Omental fat pad (tissue), 4 donors: ENCODE measurements at places on chromosomes 3 and 15.
A peak's percentile ranks its signal among the peaks of the same experiment; 100 is the strongest.

DNA sequence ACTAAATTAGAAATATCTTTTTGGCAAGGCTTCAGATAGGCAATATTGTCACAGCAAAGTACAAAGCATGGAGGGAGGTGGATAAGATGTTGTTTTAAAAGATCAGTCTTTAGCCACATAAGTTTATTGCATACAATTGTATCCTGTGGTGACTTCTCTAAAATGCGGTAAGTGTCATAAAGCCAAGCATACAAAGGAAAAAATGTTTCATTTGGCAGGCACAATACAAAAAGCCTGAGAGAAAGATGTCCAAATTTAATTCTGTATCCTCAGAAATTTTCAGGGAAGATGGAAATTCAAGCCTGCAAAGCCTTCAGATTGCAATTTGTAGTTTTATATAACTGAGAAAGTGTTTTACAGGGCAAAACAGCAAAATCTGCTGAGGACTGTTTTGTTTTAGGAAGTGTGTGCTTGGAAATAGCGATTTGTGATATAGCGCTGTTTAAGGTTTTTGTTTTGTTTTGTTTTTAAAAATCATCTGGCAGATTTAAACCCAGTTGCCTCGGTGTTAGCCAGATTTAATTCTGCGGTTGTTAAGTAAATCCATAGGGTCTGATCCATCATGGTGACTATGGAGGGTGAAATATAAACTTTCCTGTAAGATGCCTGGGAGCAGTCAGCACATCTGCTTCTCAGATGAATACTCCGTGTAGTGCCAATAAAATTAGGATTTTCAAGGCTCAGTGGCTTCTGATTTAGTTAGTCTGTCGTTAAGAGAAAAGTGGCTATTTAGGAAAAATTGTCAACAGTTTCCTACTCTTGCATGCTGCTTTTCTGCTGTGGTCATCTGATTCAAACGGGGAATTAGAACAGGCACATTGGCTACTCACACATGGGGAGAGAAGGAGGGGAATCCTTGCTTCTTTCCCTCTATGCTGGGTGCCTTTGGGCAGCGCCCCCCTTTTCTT is 8.0 kb downstream of the KAT2B start:
- no peak for DNase-seq

DNA sequence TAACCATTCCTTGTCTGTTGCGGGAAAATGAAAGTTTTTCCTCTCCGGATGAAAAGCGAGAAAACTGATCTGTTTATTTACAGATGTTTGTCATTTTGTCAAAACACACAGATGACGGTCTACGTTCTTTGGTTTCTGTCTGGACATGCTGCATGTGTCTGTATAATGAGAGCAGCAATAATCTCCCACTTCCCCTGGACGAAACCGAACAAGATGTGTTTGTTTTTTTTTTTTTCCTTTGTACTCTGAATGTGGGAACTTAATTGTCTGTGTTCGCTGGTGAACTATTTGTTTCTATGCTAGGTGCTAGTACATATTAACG is 33.6 kb downstream of the PTPRG start:
- no peak for DNase-seq

DNA sequence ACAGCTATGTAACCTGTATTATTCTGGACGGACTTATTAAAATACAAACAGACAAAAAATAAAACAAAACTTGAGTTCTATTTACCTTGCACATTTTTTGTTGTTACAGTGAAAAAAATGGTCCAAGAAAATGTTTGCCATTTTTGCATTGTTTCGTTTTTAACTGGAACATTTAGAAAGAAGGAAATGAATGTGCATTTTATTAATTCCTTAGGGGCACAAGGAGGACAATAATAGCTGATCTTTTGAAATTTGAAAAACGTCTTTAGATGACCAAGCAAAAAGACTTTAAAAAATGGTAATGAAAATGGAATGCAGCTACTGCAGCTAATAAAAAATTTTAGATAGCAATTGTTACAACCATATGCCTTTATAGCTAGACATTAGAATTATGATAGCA is 17.1 kb downstream of the LMOD3 start:
- no peak for DNase-seq

DNA sequence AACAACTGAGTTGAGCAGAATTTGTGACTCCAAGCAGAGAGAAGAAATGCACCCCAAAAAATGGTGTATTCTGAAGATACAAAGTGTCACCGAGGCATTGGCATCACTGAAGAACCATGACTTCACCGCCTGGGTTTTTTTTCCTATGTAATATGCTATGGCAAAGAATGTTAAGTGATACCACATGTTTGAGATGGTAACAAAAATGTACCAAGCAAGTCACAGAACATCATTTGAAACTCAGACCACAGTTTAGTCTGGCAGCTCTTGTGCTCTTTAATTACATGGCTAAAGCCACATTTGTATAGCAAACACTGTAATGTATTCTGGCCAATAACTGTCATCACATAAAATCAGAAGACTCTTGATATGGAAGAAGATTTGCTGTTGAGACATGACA is 323.5 kb downstream of the ULK4 start:
- DNase-seq: no peak

GRCh38 chr3:195596765-195597171 is 13.0 kb upstream of the APOD start:
- no peak for DNase-seq

DNA sequence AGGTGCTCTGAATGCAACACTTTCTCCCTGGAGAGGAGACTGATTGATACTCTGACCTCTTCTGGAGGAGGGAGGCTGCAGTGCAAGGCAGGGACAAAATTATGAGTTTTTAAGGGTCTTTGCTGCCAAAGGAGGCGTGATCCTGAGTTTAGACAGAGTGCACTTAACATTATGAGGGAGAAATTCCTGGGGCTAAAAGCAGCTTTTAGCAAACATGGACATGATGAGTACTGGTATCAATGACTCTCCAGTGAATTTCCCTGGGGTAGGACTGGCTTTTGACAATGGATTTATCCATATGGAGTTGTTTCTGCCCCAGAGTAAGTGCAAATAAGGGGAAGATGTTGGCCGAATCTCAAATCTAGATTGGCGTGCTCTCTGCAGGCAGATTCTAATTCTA is 133.1 kb downstream of the THSD4 start:
- no peak for DNase-seq

DNA sequence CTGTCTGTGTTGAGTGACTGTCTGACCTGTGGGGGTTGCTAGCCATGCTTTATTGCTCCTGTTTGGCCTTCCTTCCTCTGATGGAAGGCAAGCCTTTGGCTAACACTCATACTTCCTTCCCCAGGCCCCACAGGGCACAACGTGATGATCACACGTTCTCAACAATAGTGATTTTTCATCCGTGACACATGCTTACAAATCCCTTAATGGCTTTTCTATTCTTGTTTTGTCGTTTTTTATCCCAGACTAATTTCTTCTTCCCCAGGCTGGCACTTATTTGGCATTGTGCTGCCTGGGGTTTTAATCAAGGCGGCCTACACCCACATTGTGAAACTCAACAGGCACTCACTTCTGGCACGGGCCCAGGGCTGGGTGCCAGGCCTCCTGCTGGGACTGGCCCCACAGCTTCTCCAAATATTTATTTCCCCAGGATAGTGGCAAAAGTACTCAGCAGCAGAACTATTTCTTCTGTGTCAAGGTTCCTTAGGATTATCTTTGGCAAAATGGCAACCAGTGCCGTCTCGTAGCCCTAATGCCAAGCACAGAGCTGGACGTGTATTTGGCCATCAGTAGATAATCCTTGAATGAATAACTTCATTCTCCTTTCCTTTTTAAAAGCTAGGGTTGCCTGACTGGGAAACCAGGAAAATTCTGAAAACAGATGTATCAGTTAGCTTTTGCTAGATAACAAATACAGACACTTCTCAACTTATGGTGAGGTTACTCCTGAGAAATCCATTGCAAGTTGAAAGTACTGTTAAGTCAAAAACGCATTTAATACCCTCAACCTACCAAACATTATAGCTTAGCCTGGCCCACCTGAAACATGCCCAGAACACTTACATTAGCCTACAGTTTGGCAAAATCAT is 30.6 kb downstream of the CMTM7 start:
- peak; percentile 70 for DNase-seq

GRCh38 chr3:12964711-12965612 is 108.3 kb downstream of the IQSEC1 start:
- no peak for DNase-seq

DNA sequence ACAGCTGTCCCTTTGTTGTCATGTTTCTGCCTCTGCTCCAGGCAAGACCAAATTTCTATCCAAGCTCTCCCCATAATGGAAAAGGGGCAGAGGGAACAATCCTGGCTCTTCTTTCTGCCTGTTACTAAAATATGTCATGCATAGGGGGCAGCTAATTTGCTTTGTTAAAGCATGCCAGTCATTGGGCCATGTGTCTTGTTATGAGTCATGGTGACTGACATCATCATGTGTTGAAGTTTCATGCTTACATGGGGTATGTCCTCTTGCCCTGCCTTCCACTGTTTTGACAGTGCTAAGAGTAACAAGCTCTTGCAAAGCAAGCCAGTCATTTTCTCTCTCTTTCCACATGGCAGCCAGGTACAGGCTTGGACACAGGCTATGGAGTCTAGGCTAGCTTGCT is 268.9 kb downstream of the GABRB3 start:
- no peak for DNase-seq

- no peak for DNase-seq
Measured at GRCh38 chr3:46021516-46021915, 5.8 kb downstream of the XCR1 start.

GRCh38 chr15:89007989-89008388 is 80.3 kb upstream of the ABHD2 start:
- no peak for DNase-seq

DNA sequence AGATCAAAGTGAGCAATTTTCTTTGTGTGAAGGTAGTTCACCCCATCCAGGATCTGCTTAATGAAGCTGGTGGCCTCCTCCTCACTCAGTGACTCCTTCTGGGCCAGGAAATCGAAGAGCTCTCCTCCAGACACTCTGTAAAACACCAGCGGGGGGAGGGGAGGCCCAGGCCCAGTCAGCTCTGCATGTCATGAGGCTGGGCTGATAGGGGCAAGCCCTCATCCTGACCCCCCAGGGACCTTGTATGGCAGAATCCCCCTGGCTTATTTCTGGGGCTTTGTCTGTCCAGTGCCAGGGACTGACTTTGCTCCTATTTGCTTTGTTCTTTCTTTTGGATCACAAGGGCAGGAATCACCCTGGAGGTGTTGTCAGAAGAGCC is 74.9 kb downstream of the DAPK2 start:
- DNase-seq: no peak

- no peak for DNase-seq
Measured at GRCh38 chr15:82858932-82859331, 49.5 kb downstream of the WHAMM start.

DNA sequence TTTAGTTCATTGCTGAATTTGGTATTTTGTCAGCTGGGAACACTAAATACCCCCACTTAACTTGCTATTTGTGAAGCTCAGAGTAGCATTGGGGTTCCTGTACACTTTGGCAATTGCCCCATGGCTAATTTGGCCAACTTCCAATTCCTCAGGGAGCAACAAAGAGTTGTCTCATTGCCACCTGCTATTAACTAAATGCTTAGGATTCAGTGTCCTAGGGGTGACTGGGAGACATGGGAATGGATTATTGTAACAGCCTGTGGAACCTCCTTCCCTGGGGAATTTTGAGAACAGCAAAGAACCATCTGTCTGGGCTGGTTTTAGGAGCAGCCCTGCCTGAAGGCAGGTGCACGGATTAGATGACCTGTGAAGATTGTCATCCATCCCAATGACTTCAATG is 437.4 kb upstream of the TPRG1 start:
- DNase-seq: no peak

DNA sequence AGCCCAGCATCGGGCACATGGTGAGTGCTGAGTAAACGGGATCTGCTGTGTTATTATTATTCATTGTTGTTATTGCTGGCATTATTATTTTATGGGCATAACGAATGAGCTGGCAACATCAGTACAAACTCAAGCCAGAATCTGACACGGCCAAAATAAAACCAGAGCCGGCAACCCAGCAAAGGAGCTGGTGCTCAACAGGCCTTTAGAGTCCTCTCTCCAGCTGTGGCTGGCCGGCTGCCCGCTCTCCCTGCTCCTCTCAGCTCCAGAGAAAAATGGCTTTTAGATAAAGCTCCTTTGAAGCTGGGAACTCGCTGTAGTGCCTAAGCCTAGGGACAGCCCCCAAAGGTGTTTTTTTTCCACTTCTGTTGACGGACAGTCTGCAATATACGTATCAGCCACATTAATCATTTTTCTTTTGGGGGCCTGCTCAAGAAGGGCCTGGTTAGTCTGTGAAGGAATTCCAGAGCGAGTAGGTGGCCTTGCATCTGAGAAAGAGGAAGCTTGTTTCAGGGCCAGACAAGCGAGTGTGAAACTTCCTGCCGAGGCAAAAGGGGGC is 193.9 kb upstream of the UBE2E1 start:
- no peak for DNase-seq

DNA sequence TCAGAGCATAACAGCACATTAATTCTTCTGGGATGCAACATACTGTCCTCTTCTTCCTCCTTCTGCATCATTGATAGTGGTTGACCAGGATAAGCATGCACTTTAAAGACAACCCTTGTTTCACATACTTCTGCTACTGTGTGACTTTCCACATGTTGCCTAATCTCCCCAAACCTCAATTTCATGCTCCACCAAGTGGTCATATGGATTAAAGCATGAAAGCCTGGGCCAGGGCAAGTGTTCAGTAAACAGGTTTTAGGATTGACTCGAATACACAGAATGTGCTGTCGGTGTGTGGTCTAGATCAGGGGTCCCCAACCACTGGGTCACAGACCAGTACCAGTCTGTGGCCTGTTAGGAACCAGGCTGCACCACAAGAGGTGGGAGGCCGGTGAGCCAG is 22.5 kb upstream of the BFSP2 start:
- DNase-seq: no peak

GRCh38 chr3:73540969-73541740 is 83.6 kb downstream of the PDZRN3 start:
- DNase-seq: no peak
